CD4-positive, alpha-beta T cell treated with Interleukin-6 at 100 ng/mL for 8 hours (primary cell): ENCODE measurements at places on chromosomes 4 and X.

DNA sequence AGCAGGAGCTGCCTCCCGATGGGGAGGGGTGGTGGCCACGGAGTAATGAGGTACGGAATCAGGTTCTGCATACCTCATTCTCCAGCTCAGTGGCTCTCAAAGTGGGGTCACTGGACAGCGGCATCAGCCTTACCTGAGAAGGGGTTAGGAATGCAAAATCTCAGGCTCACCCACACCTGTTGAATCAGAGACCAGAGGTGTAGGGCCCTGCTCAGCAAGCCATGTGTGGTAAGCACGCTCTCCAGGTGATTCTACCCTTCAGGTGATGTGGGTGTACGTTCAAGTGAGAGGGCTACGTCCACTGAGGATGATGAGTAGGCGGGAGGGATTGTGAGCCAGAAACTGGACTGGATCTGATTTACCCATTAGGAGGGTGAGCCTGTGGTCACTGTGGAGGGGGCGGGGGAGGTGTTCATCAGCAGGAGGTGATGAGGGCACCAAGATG is 65.8 kb downstream of the ANAPC4 start:
- no peak for DNase-seq

DNA sequence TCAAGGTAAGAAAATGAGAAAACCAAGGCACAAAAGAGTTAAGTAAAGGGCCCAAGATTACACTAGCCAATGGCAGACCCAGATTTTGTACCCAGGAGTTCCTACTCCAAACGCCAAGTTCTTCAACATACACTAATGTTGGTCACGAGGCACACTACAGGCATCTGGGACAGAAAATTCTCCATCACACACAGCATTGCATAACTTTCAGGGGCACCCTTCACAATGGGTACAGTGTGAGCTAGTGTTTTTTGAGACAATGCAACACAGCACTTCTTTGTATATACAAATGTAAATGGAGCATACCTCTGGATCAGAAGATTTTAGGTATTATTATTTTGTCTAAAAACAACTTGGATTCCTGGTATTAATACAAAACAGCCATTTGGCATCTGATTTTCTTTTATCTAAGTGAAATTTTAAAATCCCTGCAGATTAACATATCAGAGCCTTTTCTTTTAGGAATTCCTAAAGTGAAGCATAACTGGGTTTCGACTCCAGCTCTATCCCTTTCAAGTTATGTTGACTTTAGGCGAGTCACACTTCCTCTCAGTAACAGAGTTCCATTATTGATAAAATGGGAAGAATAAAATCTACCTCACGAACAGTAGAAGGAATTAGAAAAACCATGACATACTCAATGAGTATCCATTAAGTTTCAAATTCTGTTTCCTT is 41.1 kb downstream of the ADGRA3 start:
- no peak for DNase-seq

DNA sequence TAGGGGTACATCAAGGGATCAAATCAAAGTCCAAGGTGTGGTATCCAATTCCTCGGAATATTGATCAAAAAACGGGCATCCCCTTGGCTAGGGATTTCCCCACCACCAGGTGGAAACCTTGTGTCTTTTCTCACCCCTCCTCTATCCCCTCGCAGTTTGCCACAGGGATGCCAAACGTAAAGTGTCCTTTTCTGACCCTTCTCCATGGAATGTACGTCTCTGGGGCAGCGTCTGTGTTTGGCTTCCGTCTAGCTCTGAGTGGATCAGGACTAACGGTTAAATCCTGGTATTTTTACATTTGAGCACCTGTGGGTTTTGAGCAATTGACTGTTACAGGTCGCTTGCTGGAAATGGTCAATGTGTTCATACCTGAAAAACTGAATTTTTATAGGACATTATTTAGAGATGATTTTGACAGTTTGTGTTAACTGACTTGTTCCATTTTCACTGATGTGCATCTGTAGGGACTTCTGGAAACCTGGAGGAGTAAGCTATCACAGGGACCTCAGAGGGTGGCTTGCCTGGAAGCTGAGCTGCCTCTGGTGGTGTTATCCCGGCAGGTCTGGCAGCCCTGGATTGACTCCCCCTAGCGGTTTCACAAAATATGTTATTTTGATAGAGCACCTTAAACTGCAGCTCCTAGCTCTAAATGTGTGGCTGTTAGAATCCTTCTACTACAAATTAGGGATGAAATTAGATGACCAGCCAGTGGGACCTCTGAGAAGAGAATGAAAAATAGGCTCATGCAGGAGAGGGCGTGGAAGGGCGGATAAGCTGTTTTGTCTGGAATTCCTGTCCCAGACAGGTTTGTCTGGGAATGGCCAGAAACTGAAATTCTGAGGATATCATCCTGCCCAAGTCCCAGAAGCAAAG is 8.8 kb upstream of the MGST2 start:
- DNase-seq = peak; percentile 71

DNA sequence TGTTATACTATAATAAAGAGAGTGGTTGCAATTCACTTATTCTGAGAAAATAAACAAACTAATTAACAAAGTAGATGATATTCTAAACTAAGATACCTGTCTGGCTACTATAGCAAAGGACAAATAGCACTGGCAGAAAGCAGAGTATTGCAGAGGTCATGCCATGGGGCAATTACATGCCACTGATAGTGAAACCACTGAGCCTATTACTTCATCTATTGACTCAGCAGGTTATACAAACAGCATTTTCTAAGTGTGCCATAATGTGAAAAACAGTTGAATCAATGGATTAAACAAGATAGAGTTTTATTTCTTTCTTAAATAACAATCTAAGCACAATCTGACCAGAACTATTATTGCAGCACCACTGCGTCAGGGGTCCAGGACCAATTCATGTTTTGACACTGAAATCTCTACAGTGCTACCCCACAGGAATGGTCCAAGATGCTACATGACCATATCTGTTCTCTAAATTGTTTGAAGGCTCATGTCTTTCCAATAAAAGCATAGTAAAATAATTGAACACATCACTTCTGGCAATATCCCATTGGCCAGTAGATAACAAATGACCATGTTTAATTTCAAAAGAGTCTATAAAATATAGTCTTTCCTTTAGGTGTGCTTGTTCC is 389.5 kb upstream of the GRID2 start:
- no peak for DNase-seq

GRCh38 chr4:139300431-139301112 is 733 bp upstream of the NAA15 start:
- peak; percentile 19 for DNase-seq

DNA sequence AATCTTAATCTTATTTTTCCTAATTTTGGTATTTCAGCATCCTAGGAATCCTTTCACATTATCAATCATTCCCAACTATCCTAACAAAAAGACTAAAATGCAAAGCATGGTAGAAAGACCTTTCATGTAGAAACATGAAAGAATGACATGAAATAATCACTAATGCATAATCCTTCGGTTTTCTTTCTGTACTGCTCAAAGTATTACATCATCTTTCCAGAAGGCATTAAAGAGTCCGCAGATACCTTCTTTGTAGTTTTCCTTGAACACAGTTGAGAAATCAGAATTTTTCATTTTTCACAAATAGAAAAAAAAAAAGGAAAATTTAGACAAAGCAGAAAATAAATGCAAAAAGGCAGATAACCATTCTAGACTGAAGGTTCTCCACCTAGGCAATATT is 11.5 kb downstream of the RCHY1 start:
- no peak for DNase-seq

DNA sequence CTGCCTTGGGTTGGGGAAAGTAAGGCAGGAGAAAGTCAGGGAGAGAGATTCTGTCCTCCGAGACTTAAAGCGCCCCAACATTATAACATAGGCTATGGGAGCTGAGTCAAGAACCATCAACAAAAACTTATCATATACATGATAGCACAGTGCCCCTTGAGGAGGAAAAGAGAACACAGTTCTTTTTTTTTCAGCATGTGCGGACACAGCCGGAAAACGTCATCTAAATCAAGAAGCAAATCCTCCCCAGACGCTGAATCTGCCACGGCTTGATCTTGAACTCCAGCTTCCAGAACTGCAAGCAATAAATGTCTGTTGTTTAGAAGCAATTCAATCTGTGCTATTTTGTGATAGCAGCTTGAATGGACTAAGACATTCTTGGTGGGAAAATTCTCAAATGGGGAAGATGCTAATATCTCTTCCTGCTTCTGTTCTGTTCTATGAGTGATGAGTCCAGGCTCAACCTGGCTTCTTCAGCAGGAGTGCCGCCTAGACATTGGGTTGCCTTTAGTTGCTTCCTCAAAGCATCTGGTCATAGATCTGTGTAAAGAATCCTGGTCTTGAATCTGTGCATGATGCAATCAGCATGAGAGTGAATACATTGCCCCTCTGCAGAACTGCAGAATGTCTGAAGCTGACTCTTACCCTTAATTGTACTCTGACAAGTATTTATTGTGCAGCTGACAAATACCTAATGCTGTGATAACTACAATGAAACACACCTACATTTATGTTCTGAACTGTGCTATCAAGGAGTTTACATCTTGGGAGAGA is 549.8 kb upstream of the PRKX start:
- no peak for DNase-seq

DNA sequence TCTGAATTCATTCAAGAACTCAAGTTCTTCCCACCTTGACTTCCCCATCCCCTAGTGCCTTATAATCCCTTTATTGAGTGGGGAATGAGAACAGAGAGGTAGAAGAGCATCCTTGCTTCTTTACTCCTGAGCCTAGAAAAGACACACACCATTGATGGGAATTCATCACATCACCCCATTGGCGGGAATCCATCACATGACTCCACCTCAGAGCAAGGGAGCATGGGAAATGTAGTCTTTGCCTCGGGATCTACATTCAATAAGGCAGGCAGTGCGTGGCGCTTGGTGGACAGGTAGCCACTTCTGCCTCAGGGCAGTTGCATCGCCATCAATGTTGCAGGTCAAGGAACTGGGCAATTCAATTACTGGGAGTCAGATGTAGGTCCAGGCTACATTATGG is 50.7 kb downstream of the MXRA5 start:
- DNase-seq = no peak

DNA sequence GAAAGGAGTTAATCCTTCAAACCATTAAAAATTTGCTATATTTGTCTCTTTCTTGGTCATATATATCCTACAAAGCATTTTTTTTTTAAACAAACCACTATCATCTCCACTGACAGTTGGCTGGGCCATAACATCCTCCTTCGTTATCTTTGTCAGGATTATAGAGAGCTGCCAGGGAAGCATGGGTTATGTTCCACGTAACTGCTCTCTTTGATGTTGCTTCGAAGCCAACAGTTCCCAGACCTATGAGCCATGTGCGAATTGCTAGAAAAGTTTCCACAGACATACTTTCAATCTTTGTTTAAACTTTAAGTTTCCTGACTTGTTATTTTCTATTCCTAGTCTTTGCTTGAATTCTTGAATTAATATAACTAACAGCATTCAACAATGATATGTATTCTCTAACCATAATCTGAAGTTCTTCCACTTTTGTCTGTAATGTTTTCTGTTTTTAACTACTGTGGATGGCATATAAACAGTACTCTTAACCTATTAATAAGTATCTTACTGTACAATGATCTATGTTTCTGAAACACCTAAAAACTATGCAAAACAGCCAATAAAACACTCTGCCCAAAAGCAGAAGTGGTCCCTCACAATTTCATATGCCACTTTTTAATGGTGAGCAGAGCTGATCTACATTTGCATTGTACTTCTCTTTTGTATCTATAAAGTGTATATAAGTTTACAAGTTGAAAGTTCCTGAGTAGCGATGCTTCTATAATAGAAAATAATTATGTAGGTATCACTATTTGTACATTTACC is 37.9 kb downstream of the EREG start:
- DNase-seq = no peak

GRCh38 chr4:5470318-5471198 is 237.8 kb downstream of the EVC2 start:
- no peak for DNase-seq

DNA sequence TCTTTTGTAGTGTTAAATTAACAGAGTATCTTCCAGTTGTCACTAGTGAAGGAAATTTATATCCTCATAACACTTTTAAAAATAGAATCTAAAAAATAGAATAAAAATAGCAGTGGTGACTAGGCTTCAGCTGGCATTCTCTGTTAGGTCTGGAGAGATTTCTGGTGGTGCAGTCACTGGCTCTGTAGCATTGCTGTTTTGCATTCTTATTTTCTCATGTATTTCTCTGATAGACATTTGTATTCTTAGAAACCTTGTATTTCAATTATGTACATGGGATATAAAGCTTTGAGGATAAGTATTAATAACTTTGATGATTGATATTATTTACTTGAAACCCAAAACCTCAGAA is 87.6 kb downstream of the TMEM131L start:
- DNase-seq = no peak

- DNase-seq = no peak
These were observed 9.4 kb downstream of the CHST7 start for GRCh38 chrX:46582966-46583365.

GRCh38 chrX:144738246-144738645 is 509.1 kb upstream of the SPANXN1 start:
- no peak for DNase-seq

DNA sequence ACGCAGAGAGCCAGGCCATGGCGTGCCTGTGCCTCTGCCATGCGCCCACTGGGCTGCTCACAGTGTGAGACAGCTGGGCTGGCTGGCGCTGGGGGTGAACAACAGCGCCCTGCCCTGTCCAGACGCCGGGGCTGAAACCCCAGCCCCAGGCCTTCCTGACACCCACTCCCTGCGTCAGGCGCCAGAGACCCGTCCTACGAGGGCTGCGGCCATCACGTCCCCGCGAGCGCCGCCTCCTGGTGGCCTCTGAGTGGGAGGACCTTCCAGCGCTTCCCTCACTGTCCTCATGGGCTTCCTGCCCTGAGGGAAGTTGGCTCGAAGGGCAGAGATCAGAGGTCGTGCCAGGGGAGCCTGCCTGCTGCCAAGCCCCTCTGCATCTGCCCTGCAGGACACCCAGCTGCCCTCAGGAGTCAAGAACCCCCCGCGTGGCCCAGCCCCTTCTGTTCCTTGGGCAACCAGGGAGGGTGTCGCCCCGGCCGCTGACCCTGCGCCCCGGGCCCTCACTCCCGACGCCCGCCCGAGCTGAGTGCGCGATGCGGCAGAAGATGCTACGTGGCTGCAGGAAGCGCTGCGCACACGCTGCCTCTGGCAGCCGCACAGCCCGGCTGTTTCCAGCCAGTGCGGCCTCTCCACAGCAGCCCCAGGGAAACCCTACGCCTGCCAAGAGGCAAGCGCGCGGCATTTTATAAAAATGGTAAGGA is 16.2 kb downstream of the NELFA start:
- DNase-seq = no peak

- DNase-seq = no peak
These were observed 239.1 kb upstream of the NEIL3 start for GRCh38 chr4:177070533-177071058.

GRCh38 chr4:103150677-103151076 is 47.5 kb downstream of the CENPE start:
- DNase-seq = no peak

DNA sequence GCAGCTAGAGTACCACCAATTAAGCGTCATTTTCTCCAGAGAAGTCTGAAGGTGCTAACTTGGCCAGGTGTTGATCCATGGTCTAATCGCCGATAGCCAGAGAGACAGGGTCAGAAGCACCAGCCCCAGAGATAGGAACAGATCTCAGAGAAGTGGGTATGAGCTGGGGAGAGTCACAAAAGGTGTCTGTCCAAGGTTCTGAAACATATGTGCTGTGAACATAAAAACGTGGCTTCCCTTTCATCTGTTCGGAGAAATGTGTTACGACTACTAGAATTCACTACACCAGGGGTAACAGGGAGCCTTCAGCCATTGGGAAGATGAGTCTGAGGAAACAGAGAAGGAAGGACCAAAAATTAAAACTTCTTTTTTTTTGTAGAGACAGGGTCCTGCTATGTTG is 91.3 kb downstream of the FBXL5 start:
- no peak for DNase-seq

GRCh38 chrX:74890676-74891430 is 34.4 kb downstream of the NEXMIF start:
- DNase-seq = no peak
